ENCODE measurements at places on chromosomes 7 and 10.

DNA sequence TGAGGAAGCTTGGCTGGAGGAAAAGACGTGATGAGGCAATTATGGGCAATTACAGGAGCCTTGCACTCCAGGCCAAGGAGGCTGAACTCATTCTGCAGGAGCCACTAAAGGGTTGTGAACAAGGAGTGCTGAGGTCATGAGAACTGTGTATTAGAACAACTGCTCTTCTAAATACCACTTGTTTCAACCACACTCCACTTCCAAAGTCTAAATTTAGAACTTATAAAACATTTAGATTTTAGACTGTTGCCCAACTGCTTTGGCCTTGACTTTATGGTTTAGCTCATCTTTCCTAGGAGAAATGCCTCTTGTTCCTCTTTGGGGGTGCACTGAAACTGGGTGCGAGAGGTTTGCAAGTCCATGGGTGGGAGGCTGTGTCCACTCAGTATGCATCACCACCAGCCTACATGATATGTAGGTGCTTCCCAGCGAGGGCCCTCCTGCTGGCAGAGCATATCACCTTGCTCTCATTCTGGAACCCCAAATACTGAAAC, 199.7 kb upstream of the AOAH start:
- no peak for DNase-seq

- no peak for DNase-seq
Measured at GRCh38 chr7:114818501-114818900, 103.4 kb upstream of the MDFIC start.

DNA sequence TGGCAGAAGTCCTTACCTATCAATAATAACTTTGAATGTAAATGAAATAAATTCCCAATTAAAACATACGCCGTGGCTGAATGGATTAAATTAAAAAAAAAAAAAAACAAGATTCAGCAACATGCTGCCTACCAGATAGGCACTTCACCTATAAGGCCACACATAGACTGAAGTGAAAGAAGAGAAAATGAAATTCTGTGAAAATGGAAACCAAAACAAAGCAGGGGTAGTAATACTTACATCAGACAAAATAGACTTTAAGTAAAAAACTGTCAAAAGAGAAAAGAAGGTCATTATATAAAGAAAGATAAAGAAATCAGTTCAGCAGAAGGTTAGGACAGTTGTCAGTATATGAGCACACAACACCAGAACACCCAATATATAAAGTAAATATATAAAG, 55.3 kb downstream of the TCAF1 start:
- no peak for DNase-seq

GRCh38 chr10:117462424-117462792, 80.1 kb upstream of the EMX2 start:
- no peak for DNase-seq

DNA sequence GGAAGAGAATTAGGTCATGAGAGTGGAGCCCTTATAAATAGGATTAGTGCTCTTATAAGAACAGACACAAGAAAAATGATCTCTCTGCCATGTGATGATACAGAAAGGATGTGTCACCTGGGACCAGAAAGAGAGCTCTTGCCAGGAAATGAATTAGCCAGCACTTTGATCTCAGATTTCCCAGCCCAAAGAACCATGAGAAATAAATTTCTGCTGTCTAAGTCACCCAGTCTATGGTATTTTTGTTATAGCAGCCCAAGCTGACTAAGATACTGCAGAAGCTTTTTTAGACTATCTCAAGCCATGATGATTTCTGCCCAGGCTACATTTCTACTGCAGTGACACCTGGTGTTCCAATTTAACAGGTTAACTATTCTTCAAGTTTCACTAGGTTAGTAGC, 84.8 kb downstream of the RSU1 start:
- no peak for DNase-seq

DNA sequence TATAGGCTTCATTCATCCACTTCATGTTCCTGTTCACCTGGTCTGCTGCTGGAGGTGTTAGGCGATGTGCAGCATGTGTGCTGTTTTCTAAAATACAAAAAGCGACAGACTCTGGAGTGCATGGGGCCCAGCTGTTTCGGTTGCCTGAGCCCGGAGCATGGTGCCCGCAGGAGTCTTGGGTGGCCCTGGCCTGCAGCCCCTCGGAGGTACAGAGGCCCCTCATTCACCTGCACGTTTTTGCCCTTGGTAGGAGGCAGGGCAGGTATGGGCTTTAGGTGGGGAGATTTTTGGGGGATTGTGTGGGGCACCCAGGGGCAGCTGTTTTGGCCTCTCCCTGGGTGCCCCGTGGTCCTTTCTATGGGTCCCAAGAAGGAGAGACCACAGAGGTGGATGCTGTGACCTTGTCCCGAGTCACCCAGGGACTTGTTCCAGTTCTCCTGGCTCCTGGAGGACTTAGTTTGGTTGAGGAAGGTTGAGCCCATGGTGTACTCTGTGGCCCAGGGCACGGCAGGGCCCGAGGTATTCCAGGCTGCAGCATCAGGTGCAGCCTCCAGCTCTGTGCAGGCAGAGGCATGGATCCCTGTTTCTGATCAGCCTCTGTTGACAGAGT, 130.7 kb downstream of the TRRAP start:
- no peak for DNase-seq

DNA sequence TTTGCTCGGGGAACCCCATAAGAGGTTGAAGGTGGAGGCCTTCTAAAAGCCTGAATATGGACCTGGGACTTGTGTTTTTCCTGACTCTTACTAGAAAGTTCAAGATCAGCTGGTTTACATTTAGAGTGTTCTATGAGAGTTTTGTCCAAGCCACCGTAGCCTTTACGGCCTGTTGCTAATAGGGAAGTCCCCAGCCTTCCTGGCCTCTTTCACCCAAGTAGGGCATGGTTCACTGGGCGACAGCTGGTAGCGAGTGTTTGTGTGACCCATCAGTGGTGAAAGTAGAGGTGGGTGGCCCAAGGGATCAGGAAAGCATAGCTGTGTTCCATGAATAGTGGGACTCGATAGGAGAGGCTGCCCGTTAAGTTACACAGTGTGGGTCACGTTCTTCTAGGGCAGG, 60.1 kb downstream of the RABGEF1 start:
- no peak for DNase-seq

GRCh38 chr10:118564652-118565051, 30.8 kb downstream of the PRLHR start:
- peak; percentile 17 for DNase-seq

- DNase-seq, result no peak
Measured at GRCh38 chr10:132810141-132810806, 24.3 kb upstream of the NKX6-2 start.

DNA sequence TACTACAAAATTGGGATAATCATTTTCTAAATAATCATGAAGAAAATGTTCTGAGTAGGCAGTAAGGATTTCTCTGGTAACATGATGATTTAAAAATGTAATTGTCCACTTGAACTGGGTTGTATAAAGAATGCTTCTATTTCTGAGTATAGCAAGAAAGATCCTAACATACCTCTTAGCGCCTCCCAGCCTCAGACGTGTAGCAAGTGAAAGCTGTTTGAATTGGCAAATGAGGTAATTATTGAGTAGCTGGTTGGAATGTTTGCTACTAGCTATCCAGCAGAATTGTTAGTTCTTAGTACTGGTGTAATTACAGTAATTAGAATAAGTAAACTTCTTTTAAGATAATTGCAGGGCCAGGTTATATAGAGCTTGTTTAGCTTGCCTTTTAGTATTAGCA, 47.9 kb downstream of the SEPTIN7 start:
- DNase-seq, result peak; percentile 44

GRCh38 chr10:132575320-132576201, 38.0 kb downstream of the INPP5A start:
- DNase-seq, result no peak

GRCh38 chr7:26508481-26508880, 216.8 kb downstream of the SNX10 start:
- DNase-seq, result no peak

DNA sequence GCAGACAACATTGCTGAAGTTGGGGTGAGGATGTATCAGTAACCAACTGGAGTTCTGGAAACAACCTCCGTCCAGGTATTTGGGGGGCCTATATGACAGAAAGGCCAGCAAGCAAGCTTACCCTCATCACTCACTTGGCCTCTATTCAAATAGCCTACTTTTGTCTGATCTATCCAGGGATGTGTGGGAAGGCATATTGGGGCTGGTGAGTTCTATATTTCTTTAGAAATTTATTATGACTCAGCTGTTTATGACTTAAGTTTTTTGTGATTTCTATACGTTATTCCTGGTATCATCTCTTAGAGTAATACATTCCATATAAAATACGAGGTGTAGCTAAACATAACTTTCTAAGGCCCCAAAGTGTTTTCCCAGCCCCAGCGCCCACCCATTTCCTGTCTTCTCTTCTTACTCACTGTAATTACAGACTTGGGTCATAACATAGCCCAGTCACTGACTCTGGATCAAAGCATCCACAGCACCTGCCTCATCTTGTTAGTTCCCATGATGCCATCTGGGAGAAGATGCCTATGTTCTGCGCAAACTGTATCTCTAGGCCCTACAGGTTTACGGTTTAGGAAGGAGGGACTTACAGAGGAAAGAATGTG, 18.1 kb downstream of the GARS1 start:
- DNase-seq, result no peak

DNA sequence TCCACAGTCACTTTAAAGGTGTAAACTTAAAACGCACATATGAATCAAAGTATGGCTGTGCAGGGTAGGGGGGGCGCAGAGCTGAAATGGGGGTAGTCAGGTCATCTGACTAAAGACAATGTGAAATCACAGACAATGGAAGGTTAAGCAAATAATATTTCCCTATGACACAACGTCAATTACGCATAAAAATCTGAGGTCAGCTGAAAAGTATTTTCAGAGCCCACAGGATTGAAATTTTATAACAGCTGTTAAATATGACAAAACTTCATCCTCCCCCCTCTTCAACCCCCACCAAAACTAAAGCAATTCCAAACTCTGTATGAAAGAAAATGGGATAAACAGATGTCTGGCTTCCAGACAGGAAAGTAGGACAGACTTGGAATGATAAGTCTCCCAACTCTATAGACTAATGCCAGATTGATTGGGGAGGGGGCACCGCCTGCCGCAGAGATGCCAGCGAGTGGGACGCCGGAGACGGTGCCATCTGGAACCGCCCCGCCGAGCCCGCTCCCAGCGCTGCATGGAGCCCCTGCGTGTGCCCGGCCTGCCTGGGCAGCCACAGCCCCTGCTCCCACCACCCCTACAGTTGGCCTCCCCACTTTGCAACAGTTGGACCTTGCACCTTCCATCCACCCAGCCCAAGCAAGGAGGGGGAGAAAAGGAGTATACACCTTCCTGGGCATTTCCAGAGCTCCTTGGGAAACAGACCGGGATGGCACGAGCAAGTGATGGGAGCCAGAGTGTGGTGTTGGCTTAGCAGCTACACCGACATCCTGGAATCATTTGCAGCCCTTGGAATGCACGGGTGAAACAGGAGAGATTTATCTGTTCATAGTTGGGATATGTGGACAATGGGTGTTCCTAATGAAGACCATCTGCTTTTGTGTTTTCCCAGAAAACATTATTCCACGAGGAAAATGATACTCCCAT, 10.7 kb downstream of the EBF3 start:
- DNase-seq, result no peak

DNA sequence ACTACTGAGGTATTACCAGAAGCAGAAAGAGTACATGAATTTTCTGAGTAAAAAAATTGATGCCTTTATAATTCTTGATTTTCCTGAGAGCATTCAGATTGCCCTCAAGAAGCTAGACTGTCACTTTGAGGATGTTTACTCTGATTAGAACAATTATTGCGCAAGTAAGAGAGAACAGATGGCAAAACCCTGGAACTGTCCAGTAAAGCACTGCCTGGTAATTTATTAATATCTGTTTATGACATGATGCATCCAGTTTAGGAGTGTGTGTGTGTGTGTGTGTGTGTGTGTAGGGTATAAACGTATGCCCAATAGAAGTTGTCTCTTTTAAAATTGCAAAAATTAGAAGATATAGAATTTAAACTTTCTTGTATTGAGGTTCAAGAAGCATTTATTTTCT, 379.7 kb downstream of the PHTF2 start:
- no peak for DNase-seq

Data from NCI-H1436 (cell line).